ENCODE measurements at places on chromosomes 11 and 22.
A peak's percentile ranks its signal among the peaks of the same experiment; 100 is the strongest.

DNA sequence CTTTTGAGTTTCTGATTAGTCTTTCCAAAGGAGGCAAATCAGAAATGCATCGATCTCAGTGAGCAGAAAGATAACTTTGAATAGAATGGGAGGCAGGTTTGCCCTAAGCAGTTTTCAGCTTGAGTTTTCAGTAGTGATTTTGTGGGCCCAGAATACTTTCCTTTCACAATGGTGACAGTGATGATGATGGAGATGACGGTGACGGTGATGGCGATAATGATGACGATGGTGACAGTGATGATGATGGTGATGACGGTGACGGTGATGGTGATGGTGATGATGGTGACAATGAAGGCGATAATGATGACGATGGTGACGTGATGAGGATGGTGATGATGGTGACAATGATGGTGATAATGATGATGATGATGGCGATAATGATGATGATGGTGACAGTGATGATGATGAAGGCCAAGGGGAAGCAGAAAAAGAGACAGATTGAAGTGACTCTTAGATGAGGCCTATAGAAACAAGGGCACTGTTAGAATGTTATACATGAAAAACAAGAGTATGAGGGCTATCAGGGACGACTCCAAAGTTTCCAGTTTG, 153.4 kb upstream of the B3GAT1 start:
- no peak for DNase-seq

DNA sequence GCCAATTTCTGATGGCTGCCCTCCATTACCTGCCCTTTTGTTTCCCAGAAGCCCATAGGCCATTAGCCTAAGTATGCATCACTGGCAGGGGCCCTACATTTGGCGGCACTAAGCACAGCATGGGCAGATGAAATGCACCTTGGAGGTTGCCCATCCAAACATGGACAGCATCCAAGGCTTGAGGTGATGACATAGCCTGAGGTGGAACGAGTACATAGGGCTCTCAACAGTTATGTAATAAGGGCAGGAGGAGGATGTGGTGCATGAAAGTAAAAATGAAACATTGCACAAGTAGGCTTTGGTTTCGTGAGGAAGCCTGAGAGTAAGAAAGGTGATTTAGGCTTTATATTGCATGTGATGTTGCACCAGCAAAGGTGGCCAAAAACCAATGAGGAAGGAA, 148.1 kb downstream of the FAM76B start:
- DNase-seq: no peak

- DNase-seq: no peak
These were observed 8.5 kb downstream of the TMEM258 start for GRCh38 chr11:61783717-61784505.

DNA sequence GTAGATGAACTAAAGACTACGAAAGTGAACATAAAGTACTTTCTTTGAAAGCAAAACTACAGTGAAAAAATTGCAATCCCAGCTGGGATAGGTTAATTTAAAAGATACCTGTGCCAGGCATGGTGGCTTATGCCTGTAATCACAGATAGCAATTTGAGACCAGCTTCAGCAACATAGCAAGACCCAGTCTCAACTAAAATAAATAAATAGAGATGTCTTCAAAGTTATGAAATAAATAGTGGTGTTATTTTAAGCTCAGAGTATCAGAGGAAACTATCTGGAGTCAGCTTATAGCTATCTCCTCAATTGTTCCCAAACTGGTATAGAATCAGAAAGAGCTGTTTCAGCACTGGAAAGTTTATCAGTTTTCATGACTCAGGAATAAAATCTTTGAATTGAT, 17.3 kb upstream of the MMP13 start:
- DNase-seq: no peak

DNA sequence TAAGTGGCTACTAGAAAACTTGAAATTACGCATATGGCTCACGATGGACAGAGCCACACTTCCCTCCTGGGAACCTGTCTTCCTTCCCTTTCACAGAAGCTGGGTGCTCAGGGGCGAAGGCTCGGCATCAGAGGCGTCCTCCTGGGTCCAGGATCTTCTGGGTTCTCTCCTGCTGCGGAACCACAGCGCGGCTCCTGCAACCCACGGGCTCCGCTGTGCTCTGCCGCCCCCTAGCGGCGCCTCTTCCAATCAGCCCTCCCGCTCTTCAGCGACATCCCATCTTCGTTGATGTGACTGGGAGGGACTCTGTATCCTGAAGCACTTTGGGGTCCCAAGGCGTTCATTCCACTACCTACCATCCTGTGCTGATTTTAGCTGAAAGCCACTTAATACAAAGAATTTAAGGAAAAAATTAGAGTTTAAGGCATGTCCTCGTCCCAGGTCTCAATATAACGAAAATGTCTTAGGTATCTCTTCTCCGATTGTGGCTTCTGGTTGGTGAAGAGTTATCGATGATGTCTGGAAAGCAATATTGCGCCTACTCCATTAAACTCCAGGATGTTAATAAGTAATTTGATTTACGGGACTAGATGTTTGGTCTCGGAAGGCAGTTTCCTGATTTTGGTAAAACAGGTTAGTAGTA, 14.8 kb upstream of the RPS3 start:
- DNase-seq: peak; percentile 32

DNA sequence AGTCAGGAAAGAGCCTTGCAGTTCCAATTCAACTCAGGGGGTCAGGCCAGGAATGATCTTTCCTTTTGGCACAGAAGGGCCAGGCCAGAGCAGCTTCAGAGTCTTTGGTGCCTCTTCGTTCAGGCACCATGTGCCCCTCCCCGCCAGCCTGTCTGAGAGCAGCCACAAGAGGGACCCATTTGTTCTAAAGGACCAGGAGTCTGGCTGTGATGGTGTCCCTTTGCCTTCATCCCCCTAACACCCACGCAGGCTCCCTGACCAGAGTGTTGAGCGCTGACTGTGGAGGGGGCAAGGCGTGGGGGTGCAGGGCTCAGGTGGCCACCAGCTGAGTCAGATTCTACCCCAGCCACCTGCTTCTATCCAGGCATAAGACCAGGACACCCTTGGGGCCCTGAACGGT, 156.4 kb downstream of the TTC17 start:
- DNase-seq: no peak

DNA sequence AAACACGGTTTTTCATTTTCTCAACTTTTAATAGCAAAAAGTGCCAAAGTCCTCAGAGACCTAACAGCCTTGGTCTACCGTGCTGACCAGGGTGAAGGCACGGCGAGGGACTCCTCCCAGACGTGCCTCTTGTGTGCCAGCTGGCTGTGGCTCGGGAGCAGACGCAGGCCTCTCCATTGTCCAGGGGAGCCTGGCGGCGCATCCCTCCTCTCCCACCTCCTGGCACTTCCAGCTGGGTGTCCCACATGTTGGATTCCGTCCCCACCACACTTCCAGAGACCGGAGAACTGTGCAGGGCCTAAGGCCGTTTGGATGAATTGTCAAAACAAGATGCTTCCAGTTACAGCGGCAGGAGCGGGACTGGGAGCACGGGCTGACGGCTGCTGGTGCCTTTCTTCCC, 11.6 kb downstream of the CDPF1 start:
- no peak for DNase-seq

- no peak for DNase-seq
These were observed 95.0 kb downstream of the PDHX start for GRCh38 chr11:35011389-35011788.

DNA sequence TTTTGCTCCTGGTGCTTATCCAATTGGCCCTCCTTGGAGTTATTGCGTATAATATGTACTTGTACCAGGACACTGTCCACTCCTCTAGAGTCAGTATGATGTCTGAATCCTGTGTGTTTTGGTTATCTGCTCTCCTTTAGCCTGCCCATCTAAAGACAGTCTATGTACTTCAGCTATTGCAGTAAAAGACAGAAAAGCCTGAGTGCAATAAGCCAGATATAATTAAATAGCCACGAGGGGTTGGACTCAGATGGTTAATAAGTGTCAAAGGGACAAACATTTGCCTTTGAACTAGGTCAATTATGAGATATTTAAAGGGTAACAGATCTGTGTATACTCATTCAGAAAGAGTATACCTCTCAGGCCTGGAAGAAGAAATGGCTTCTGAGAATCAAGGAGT, 406.7 kb downstream of the LUZP2 start:
- no peak for DNase-seq

DNA sequence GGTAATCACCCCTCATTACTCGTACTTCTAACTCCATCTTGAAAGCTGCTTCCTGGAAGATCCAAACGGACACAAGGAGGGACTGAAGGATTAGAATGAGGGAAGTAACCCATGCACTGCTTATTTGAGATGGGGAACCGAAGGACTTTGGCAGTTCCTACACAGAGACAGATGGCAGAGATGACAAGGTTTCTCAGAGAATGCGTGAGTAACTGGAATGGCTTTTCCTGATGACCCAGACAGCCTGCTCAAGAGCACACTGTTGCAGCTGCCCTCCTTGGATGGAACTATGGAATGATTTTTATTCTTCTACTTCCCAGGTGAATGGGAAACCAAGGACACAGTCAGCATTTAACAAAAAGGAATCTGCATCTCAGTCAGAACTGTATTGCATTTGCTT, 7.3 kb downstream of the KCNJ11 start:
- DNase-seq: no peak

- DNase-seq: no peak
These were observed 4.5 kb upstream of the STARD10 start for GRCh38 chr11:72798361-72798760.

DNA sequence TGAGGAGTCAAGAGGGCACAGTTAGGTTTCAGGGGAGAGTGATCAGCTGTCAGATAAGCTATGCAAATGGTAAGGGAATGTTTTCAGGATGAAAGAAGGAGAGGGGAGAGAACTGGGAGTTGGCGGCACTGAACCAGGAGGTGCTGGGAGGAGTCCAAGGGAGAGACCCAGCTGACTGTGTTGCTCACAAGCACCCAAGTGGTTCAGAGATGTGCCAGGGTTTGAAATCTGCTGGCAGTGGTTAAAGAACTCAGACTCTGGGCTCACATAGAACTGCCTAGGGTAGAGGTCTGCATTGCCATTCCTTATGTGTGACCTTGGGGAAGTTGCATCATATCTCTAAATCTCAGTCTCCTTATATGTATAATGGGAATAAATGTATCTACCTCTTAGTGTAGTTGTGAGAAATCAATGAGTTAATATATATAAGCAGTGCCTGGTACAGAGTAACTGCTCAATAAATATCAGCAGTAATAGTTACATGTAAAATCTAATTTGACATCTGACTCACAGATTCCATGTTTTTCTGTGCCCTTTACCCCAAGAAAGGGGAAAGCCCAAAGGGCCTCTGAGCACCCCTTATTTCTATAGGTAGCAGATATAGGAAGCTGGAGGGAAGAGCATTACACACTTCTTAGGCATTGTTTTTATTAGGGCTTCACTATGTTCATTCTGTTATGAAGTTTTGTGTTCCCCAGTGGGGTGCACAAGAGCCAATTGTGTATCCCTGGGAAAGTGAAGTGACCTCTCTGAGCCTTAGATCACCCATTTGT, 66.9 kb upstream of the SESN3 start:
- DNase-seq: no peak

GRCh38 chr11:46237248-46238077, 40.0 kb upstream of the CREB3L1 start:
- peak; percentile 81 for DNase-seq

DNA sequence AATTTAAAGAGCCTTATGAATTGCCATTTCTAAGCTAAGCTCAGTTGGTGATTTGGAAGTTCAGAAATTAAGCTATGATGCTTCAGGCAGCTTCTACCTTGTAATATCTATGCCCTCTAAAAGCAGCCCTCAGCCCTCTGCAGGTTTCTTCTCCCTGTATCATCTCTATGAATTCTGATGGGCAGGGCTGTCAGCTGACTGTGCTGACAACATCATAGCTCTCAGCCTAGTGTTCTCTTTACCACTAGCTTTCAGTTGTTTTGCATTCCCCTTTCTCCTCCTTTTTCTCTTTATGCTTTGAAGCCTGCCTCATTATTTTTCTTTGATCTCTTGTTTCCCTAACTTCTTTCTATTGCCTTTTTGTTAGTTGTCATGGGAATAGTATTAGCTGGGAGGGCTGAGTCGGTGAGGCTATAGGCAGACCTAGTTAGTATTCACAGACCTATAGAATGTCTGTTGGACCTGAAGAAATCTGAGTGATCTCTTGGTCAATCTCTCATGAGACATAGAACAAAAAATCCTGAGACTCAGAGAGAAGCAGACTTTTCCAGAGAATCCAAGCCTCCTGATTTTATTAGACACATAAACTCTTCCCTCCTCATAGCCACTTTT, 535.4 kb downstream of the RAB38 start:
- DNase-seq: no peak

DNA sequence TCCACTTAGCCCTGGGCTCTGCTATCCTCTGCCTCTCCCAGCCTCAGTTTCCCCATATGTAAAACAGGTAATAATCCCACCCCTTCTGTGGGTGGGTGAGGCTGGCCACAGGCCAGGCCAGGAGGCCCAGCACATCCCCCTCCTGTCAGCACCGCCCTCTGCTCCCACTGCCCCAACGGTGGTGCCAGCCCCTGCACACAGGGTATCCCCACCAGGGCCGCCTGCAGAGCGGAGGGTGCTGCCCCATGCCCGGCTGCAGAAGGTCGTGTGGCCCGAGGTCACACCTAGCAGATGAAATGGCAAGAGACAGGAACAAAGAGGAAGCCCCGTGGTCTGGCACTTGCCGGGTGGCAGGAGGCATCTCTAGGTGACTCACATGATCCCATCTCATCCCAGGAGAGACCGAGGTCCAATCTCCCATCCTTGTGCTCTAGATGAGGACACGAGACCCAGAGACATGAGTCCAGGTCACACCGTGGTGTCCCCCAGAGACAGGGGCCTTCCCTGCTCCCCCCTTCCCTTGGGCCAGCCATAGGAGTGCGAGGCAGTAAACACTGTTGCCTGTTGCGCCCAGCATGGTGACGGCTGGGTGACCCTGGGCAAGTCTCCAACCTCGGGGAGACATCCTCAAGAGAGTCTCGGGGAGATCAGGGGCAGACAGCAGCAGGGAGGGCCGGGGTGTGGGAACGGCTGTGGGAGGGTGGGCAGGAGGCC, 27.2 kb upstream of the PPARA start:
- no peak for DNase-seq

- DNase-seq: no peak
These were observed 19.9 kb downstream of the CD44 start for GRCh38 chr11:35158701-35159510.

DNA sequence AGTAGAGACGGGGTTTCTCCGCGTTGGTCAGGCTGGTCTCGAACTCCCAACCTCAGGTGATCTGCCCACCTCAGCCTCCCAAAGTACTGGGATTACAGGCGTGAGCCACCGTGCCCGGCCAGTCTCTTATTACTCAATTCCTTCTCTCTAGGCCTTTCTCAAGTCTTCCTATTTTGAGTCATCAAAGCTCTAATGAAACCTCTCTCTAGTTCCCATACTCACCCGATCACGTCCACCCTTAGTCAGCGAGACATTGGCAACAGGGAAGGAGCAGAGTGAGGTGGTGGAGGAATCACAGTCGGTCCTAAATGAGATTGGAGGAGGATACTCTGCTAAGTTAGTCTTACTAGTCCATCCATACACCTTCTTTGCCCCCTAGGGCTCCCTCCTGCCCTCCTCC, 5.0 kb downstream of the BSCL2 start:
- no peak for DNase-seq

Data from fibroblast of the conjunctiva (primary cell).